ENCODE measurements at places on chromosomes 16 and 17.

DNA sequence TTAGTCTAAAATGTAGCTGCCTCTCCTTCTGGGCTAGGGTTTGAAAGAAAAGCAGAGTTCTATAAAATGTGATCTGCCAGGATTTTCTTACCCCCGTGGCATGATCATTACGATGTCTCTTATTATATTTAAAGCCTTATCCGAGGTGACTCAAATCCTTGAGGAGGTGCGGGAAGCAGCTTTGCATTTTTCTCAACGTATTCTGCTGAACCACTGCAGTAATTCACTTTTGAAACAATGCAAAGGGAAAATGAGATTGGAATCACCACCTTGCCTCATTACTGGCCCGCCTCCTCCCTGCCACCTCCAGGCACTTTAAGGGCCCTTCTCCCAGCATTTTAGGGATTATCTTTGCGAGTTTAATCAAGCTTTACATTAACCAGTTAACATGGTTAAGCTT is 9.7 kb upstream of the NOG start:
- no peak for DNase-seq

- DNase-seq, result no peak
Measured at GRCh38 chr16:49276646-49277385, 4.8 kb downstream of the CBLN1 start.

GRCh38 chr16:15811481-15812400 is 45.1 kb downstream of the MYH11 start:
- no peak for DNase-seq

DNA sequence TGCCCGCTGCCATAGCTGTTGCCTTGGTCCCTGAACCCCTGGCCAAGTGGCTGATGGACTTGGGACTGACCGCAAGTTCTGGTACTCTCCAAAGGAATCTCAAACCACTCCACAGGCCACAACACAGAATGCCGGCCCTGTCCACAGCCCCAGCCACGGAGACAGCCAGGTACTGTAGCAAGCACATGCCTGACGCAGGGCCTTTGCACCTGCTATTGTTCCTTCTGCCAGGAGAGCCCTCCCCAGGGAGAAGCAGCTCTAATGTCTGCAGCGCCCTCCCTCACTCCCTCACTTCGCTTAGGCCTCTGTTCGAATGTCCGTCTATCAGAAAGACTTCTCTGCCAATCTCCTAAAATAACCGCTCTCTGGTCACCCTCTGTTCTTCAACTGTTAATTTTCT is 15.4 kb downstream of the RTN4RL1 start:
- DNase-seq, result no peak

DNA sequence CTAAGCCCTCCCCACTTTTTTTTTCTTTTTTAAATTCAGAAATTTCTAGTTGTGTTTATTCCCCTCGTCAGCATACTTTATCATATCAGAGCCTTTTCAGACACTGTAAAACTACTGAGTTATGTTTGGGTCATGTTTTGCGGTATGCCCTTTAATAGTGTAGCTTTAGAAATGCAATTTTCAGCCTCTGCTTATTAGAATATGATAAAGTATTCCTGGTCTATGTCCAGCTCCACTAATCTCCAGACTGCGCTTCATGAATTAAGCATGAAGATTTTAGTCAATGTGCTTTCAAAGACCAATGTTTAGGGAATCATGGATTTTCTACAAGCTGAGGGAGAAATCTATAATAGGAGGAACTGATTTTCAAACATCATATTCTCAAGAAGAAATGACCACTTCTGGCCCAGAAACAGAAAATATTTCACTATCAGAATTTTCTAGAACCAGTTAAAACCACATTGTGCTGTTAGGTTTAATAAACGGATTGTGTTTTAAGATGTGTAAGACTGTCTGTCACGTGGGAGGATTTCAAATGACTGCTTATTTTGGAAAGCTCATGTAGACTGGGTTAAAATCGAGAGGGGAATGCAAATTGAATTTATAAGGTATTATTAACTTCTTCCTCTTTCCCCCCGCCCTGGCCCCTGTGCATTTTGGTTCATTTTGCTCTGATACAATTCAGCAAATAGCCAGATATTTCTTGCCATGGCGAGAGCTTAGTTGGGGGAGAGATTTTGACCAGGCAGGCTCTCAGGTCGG is 498.5 kb downstream of the WWOX start:
- no peak for DNase-seq

- peak; percentile 72 for DNase-seq
Measured at GRCh38 chr16:83967838-83968305, at the start of gene NECAB2. Gene NECAB2 (plus strand): TSS chr16:83968244. CDS start chr16:83968649, 405 bp downstream.

- DNase-seq, result no peak
Measured at GRCh38 chr16:77920984-77921383, 101.4 kb upstream of the CLEC3A start.

GRCh38 chr17:73482894-73483293 is 161.4 kb downstream of the SDK2 start:
- DNase-seq, result no peak

- DNase-seq, result no peak
Measured at GRCh38 chr17:31745964-31746600, 113.0 kb downstream of the COPRS start.

GRCh38 chr17:35607239-35607847 is 20.2 kb downstream of the AP2B1 start:
- DNase-seq, result no peak

- DNase-seq, result no peak
Measured at GRCh38 chr17:68060336-68060735, 24.8 kb downstream of the KPNA2 start.

- no peak for DNase-seq
Measured at GRCh38 chr17:50837286-50837979, 2.0 kb downstream of the WFIKKN2 start.

GRCh38 chr17:71649941-71650350 is 470.9 kb upstream of the SOX9 start:
- no peak for DNase-seq

DNA sequence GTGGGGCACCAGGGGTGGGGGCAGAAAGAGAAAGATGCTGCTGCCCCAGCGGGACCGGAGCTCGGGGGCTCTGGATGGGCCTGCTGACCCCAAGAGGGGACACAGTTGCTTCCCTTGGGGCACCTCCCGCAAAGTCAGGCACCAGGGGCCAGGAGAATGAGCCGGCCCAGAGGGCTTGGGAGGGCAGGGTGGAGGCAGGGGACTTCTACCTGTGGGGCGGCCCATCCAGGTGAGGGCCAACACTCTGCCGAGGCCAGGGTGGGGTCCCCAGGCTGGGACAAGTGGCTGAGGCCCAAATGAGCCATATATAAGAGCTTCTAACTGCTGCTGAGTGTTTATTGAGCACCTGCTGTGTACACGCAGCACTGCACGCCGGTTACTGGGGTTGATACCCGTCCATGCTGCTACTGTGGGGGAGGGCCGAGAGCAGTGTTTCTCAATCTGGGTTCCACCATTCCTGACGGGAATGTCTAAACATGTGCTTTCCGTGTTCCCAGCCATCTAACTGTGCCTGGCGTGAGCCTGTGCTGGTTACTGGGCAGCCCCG is 211.7 kb upstream of the GSE1 start:
- DNase-seq, result no peak

DNA sequence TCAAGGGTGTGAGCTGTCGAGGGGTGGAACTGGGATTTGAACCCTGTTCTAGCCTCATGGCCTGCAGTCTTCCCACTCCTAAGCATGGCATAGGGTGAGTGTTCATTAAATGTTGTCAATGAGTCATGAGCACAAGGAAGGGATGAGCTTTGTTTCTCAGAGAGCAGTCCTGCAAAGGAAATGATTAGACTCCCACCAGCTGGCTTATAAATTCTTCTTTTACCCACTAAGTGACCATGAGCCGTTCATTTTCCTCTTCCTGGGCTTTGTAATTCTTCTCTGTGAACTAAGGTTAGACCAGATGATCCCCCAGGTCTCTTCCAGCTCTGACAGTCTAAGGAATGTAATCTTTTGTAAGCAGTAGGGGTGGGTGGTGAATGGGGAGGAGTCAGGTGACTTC is 47.9 kb upstream of the HNF1B start:
- DNase-seq, result no peak

DNA sequence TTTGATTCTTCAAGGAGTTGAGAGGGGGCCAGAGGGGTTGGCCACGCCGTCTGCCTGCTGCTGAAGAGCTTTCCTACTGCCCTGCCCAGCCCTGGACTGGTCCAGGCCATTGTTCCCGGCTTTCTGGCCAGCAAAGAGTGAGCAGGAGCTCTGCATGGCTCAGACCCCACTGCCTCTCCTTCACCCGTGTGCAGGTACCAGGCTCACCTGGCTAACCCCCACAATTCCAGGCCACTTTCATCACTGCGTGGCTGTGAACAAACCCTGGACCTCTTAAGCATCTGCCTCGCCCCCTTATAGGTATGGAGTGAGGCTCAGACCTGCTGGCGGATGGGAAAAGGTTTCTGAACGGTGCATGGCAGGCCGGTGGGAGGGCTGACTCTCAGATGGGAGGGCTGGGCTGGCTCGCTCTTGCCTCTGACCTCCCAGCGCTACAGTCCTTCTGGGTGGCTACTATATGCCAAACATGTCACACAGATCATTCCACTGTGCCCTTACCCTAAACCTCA is 8.9 kb downstream of the ZNF319 start:
- no peak for DNase-seq

GRCh38 chr16:84883301-84883700 is 63.5 kb downstream of the CRISPLD2 start:
- DNase-seq, result no peak

Measured in HuH-7.5 (cell line).